Substantia nigra (tissue), 51 donors: ENCODE measurements at places on chromosomes 1 and 21.
A peak's percentile ranks its signal among the peaks of the same experiment; 100 is the strongest.

DNA sequence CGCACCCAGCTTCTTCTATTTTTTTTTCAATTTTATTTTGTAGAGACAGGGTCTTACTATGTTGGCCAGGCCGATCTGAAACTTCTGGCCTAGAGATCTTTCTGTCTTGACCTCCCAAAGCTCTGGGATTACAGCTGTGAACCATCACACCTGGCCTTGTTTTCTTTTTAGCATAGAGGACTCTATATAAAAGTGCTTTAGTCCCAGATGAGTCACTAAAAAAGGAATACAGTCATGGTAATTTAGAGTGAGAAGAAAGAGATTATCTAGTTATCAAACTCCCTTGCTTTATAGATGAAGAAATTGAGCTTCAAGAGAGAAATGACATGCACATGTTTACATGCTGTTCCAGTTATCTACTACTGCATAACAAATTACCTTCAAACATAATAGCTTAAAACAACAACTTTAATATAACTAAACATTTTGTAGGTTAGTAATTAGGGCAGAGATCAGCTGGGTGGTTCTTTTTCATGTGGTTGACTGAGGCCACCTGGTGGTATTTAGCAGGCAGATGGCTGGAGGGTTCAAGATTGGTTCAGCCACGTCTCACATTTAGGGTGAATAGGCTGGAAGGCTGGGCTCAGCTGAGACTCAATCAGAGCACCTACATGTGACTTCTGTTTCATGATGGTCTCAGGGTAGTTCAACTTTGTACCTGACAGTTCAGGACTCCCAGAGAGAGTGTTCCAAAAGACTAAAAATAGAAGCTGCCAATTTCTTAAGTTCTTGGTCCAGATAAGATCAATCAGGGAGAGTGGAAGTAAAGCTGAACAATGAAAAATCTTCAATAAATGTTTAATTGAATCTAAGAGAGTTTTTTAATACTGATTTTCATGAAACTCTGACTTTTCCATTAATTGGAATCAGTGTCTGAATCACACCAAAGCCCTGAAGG, 16.9 kb upstream of the MTF2 start:
- no peak for DNase-seq

- DNase-seq: no peak
Measured at GRCh38 chr1:57632401-57632800, 208.5 kb upstream of the DAB1 start.

DNA sequence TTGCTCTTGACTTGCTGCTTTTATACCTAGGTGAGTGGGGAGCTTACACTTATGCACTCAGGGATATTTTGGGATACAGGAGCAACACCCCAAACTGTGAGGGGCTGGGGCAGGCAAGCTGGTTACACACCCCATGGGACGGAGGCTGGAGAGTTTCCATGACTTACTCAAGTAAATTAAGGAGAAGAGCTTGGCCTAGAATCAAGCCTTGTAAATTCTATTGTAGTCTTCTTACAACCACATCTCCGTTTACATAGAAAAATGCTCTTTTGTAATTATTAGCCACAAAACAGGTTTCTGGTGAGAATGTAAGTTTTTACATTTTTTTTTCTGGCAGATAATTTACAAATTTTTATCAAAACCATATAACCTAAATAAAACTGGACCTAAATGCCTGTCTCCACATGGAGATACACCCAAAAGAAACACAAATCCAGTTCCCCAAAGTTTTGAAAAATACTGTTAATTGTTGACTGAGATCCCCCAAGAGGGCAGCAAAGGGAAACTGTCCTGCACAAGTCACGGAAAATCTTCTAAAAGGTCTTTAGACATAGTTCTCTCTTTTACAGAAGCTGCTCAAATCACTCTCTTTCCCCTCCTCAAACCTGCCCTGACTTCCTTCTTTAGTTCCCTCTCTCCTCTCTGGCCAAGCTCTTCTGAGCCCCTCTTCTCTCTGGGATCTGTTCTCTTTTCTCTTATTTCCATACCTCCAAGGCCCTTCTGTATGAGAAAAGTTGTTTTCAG, 134.0 kb downstream of the HIVEP3 start:
- DNase-seq: no peak

- DNase-seq: no peak
Measured at GRCh38 chr1:85623061-85623471, 42.5 kb downstream of the CCN1 start.

DNA sequence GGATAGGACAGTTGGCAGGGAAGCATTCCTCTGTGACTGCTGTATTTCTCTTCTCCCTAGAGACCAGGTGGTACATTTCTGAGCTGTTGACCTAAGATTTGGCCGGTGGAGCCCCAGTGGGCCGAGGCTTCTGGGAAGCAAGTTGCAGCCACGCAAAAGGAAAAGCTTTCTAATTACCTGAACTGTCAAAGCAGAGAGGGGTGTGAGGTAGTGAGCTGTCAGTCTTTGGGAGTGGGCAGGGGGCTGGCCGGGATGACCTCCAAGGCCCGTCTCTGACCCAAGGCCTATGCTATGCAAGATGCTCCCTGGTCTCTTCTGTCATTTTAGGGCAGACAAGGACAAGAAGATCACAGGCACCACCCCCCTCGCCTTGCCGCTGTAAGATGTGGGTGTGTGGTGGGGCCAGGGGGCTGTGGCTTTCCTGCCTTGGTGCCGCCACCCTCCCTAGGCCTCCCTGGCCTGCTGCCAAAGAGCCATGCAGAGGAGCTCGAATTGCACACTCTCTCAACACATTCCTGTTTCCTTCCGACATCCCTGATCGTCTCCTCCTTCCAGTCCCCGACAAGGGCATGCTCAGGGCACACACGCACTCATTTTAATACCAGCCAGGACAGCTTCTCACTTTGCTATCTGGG, 7.7 kb downstream of the PADI1 start:
- no peak for DNase-seq

GRCh38 chr1:151721788-151722510, 627 bp downstream of the RIIAD1 start:
- DNase-seq: no peak

DNA sequence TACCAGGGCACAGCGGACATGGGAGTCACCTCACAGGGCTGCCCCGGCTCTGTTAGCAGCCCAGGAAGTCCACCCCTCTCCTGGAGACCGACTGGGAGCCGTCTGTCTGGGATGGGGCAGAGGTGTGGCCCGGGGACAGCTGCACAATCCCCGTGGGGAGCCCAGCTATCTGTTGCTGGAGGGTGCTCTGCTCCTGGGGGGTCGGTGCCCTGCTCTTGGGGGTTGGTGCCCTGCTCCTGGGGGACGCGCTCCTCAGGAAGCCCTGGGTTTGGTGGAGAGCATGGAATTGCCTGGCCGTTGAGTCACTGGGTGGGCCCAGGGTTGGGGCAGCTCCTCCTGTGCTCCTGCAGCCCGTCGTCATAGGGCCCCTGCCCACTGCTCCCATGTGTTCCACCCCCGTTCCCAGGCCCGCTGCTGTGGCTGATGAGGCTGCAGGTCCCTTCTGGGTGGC, 39.3 kb downstream of the AGPAT3 start:
- DNase-seq: no peak

DNA sequence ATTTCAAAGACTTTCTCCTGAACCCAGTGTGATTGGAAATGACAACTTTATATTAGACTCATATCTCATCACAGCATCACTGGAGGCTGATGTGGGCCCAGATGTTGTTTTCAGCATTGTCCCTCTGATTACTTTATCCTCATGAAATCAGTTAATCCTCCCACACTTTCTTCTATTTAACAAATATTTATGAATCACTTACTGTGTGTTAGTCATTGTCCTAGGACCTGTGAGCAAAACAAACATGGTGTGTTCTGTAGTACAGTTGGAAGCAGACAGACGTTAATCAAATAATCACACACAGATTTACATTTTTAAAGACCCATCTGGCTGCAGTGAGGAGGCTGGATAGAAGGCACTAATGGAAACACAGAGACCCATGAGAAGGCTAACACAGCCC, 383.7 kb downstream of the PRDM2 start:
- no peak for DNase-seq

DNA sequence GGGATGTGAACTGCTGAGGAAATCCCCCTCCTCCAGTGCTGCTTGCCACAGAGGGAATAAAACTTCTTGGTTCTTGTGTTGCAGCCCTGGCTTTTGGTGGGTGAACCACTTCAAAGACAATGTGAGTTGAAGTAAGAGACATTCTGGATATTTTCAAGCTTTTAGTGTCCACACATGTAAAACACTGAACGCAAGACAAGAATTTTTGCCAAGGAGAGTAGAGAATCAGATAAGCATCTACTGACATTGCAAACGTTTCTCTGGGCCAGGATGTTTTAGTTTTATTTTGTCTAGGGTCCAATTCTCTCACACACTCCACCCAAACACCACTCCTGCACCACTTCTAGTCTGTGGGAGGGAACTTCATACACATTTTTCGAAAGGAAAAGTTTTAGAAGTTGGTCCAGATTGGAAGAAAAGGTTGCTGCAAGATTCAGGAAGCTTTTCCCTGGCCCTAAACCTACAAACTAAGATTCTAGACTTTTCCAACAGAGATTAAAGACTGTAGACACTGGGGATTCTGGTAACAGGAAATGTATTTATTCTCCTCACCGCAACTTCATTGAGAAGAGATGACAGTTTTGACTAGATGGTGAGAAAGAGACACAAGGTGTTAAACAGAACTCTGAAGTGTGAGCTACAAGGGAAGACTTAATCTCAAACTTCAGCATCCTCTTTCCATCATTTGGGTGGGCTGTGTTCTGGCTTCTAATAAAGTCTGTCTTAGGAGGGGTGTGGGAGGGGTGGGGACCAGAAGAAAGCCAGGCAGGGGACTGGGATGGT, 16.1 kb downstream of the FASLG start:
- DNase-seq: no peak

- no peak for DNase-seq
Measured at GRCh38 chr1:225242611-225243010, 185.2 kb downstream of the LBR start.

GRCh38 chr1:55446351-55446750, 231.2 kb upstream of the USP24 start:
- DNase-seq: no peak

DNA sequence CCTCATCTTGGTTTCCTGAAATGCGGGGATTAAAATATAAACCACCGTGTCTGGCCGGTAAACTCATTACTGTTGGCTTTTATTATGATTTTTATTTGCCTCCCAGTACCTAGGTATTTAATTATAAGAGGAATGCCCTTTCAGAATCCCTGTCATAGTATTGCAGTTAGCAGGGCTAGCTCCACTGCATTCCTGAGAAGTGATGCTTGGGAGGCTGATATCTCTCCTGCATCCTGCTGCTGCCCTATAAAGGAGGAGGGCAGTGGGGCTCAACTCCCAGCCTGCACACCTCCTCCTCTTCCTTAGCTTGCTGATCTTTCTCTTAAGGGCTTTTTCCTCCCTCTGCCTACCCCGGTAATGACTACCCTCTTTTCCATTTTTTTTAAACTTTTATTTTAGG, 19.9 kb upstream of the DISC1 start:
- no peak for DNase-seq

DNA sequence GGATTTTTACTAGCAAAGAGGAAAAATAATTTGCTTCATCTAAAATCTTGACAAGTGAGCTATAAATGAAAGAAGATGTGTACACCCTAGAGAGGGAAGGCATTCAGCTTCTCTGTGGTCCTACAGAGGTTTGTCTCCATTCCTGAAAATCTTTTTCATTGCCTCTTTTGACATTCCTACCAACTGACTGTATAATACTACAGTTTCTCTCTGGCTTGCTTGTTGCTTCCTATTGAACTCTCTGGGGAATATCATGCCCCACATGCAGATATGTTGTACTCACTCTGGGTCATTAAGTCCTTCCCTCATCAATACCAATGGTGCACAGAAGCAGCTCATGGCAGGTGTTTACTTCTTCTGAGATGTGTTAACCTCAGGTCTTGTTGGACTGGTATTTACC, 371.2 kb upstream of the PLXNA2 start:
- DNase-seq: no peak

- DNase-seq: no peak
Measured at GRCh38 chr21:41506611-41507520, 1.1 kb downstream of the TMPRSS2 start.

DNA sequence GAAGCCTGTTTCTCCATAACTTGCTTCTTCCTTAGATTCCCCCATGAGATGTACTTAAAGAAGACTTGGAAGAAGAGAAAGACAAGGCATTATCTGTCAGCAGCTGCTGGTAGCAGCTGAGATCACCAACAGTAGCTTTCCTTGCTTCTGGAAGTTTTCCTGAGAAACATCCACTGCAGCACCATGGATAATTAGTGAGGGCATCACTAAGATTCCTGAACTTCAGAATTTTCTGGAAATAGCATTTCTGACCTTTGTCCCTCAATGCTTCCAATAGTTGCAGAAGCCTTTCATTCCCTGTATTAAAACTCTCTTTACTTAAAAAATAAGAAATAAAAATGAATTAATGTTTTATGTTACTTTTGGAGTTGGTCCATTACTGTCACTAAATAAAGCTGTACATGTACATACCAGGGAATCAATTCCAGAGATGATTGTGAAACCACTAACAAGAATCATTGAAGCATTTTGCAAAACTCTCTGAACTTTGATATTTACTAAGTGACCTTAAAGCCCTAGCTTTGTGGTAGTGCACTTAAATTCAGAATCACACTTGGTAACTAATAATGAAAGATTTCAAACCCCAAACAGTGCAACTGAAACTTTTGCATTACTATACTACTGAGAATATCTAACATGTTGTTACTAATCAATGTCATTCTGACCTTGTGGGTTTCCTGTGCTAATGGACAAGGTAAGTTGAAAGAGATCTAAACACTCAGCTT, at the start of gene CFHR4:
Gene CFHR4 (plus strand): TSS at position 538 of the 725 bp plus-strand sequence. CDS start 99 bp downstream, at position 637.
- DNase-seq: no peak

DNA sequence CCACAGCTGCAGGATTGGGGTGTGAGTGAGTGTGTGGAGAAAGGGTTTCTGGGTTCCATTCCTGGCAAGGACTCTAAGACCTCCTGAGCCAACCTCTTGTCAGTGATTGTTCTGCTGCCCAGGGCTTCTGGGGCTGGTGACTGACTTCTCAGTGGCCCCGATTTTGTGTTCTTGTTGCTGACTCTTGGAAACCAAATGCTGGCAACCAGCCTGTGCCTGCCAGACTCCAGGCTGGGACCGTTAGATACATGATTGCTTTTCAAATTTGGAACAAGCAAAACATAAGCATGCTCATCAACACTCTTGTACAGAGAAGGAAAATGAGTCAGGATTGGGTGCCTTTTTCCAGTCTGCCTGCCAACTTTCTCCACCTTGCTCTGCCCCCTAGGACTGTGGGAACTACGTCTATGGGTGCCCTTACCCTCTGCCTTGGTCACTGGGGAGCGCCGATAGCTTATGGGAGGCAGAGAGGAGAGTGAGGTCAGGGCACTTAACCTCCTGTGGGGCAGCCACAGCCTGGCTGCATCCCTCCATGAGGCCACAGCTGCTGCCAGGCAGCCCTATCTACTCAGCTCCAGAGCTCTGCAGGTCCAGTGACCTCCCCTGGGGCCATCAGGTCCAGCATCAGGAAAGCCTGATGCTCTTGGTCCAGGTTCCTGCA, 39.3 kb upstream of the EPS8L3 start:
- DNase-seq: peak; percentile 35

DNA sequence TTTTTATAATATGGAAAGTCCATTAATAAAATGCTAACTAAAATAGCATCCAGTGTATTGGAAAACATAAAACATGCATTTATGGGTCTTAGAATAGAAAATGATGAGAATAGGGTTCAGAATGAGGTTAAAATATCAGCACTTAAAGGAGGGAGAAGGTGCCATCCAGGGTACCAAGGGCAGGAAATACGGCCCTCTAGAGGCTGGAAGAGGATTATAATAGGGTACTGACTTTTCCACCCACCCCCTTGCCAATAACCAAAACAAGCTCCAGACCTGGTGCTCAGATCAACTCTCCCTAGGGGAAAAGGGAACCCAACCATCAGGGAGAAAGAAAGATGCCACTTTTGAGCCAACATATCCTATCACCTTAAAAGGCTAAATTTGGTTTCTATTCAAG, 26.7 kb downstream of the ASTN1 start:
- no peak for DNase-seq
